ENCODE measurements at places on chromosomes 7 and 10.

DNA sequence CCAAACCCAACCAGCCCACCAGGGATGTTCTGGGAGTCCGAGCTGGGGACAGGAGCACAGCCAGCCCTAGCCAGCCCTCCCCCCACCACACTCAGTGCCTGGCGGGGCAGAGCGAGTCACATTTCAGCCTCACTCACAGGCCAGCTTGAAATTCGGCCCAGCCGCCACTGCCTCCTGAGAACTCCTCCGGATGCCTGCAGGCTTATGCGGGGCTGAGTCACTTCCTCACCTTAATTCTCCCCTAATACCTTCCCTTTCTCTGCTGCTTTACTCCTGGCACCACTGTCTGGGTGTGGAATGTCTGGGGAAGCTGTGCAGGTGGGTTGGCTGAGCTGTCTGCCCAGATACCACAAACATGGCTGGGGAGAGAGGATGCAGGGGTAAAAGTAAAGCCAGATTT, 22.6 kb upstream of the DLG5 start:
- peak; percentile 60 for DNase-seq

DNA sequence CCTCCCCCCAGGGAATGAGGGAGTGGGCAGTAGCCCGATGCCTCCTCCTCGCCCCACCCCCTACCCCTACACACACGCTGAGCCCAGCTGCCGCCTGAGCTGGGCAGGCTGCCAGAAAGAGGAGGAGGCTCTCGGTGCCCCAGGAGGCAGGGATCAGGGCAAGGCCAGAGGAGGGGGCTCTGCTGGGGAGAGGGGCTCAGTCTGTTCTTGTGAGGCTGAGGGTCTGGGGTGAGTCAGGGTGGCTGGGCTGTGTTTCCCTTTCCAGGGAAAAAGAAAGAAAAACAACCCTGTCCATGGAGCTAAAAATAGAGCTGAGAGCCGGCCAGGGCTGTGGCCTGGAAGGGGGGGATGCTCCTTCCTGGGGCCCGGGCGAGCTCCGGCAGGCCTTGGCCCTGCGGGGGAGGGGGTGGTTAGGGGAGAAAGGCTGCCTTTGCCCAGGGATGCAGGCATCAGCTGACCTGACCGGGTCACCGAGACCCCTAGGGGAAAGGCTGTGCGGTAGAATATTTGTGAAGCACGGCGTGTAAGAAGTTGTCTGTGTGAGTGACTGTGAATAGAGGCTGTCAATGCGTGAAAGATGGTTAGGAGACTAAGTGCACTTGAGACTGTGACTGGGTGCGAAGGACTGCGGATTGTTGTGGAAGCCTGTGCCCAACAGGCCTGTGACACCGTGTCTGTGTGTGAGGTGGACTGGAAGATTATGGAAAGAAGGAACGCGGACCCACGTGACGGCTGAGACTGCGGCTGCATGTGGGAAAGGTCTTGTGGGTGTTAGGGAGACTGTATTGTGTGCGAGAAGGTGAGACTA, 1.2 kb upstream of the LZTS2 start:
- peak; percentile 80 for DNase-seq

- DNase-seq: no peak
Observed at GRCh38 chr7:140325600-140325999, 72.7 kb downstream of the SLC37A3 start.

DNA sequence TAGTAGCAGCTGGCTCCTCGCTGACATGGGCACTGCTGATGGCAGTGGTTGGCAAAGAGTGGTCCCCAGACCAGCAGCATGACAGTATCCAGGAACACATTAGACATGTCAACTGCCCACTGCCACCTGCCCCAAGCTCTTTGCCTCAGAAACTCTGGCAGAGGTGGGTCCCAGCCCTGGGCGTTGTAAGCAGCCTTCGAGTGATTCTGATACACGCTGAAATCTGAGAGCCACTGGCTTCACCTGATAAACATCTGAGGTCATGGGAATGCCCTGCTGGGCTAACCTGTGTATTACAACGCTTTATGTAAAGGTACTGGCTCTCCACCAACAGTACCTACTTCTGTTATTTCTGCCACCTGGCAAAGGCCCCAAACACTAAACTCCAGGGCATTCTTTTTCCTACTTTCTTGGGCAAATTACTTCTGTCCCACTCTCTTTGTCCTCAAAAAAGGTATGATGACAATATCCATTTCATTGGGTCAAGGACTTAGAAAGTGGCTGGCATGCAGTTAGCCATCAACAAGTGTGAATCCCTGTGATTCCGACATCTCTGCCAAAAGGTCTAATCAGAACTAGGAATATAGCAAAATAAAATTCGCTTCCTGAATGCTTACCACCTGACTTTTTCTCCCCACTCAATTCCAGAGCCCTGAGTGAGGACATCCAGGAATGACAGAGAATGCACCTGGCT, 9.2 kb downstream of the SGMS1 start:
- DNase-seq: no peak

DNA sequence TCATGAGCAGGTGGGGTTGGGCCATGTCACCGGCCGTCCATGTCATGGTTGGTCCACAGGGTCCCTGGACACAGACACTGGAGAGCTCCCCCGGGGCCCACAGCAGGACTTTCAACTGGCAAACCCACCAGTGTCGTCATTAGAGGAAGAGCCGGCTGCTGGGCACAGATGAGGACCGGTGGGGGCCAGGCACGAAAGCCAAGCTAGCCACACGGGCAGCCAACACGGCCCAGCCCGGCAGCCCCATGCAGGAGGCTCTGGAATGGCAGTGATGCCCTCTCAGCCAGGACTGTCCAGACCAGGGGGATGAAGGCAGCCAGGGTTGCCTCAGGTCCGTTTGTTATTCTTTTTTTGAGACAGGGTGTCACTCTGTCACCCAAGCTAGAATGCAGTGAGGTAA, 21.1 kb upstream of the UNCX start:
- DNase-seq: peak; percentile 17

- DNase-seq: no peak
Observed at GRCh38 chr10:33550811-33551210, 216.3 kb upstream of the NRP1 start.

DNA sequence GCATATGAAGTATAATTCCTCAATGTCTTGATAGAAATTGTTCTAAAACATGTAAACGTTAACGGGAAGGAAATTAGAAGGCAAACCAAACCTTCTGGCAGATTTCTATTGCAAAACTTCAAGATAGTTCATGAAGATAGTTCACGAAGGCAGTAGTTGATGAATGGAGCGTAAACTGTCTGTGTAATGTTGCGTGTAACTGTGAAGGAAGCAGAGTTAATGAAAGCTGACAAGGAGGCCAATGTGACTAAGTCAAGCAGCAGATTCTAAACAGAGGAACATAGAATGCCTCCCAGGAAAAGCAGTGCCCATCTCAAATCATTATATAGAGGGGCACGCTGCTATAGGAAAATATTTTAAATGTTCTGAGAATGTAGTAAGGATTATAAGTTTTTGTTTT, 659.7 kb upstream of the IGFBP3 start:
- DNase-seq: no peak

GRCh38 chr7:93574646-93575554, at the start of gene CALCR:
CALCR (minus strand) TSS chr7:93574724; CDS start chr7:93486981, 87,743 bp downstream.
- no peak for DNase-seq
